LHCN-M2 (cell line): ENCODE measurements at places on chromosomes 4 and X. TPM values are rescaled to one million over a fixed set of nuclear protein-coding genes. Genes with fewer than 3 reads are reported as not detected.

The MAGEB10 gene
- total RNA-seq: not detected in 2 replicates

The FOXR2 gene
- not detected in 2 replicates for total RNA-seq

The PDZD4 gene
- 1.2 and 1.7 TPM in 2 replicates for total RNA-seq

The S100P gene
- total RNA-seq: not detected in 2 replicates

The MAGEA9B gene
- not detected in 2 replicates for total RNA-seq

The SPP1 gene
- total RNA-seq: 0.11 TPM in 1 of 2 replicates, not detected in the other

The CLTRN gene
- total RNA-seq: not detected in 2 replicates

The PNMA6F gene
- not detected in 2 replicates for total RNA-seq

The PNMA5 gene
- total RNA-seq: not detected in 2 replicates

The ADH7 gene
- total RNA-seq: not detected in 2 replicates

The HDAC6 gene
- 49.1 and 71.2 TPM in 2 replicates for total RNA-seq

The EIF1AX gene
- total RNA-seq: 53.4 TPM in 2 replicates

The TMSB15A gene
- 14.5 and 20.8 TPM in 2 replicates for total RNA-seq

The RADX gene
- 1.3 and 1.7 TPM in 2 replicates for total RNA-seq

The ANK2 gene
- 16.2 and 19.5 TPM in 2 replicates for total RNA-seq

The EFNB1 gene
- total RNA-seq: 7.5 TPM in 2 replicates

The THAP6 gene
- 16.5 and 18.5 TPM in 2 replicates for total RNA-seq

The FGA gene
- total RNA-seq: not detected in 2 replicates

The RIPPLY1 gene
- not detected in 2 replicates for total RNA-seq

The GPR119 gene
- not detected in 2 replicates for total RNA-seq

The RENBP gene
- total RNA-seq: 0.40 TPM in 1 of 2 replicates, not detected in the other

The SUPT20HL2 gene
- total RNA-seq: not detected in 2 replicates

The MAGEA8 gene
- total RNA-seq: not detected in 2 replicates

The NSD2 gene
- 69.9 and 77.4 TPM in 2 replicates for total RNA-seq

The CEP44 gene
- 22.7 and 27.3 TPM in 2 replicates for total RNA-seq

The NEUROG2 gene
- total RNA-seq: 0.06 TPM in 1 of 2 replicates, not detected in the other
